ENCODE measurements at places on chromosomes 2 and 18. TPM values are rescaled to one million over a fixed set of nuclear protein-coding genes. Genes with fewer than 3 reads are reported as not detected.

DNA sequence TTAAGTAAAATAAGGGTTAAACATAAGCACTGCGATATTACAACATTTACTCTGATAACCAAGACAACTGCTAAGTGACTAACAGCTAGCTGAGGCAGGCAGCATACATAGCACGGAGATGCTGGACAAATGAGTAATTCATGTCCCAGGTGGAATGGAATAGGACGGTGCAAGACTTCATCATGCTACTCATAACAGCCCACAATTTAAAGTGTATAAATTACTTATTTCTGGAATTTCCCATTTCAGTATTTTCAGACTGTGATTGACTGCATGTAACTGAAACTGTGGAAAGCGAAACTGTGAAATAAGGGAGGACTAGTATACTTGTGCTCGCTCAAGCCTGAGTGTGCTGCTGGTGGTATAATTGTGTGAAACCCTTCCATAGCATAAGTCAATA lies 12.9 kb downstream of the IER3IP1 start:
- DNase-seq = no peak
- no peak overlapping the region for H3K4me3 ChIP-seq
- H3K27me3 ChIP-seq = no peaks in the 10 kb centered on the region
- H3K4me1 ChIP-seq = peaks cover 3% of the 10 kb centered on the region
- H3K36me3 ChIP-seq = no peaks in the 10 kb centered on the region

The MTCL1 gene
- 2.9 TPM for total RNA-seq

DNA sequence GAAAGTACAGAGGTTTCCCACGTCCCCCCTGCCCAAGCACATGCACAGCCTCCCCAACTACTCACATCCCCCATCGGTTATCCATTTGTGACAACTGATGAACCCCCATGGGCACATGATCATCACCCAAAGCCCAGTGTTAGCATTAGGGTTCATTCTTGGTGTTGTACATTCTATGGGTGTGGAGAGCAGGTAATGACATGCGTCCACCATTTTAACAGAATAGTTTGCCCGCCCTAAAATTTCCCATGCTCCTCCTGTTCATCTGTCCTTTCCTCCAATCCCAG lies 74.3 kb downstream of the LONRF2 start:
- no peaks in the 10 kb centered on the region for H3K36me3 ChIP-seq
- no peak for DNase-seq
- no peak overlapping the region for H3K4me3 ChIP-seq
- H3K4me1 ChIP-seq = no peaks in the 10 kb centered on the region
- no peaks in the 10 kb centered on the region for H3K27me3 ChIP-seq

GRCh38 chr18:41881285-41881684 lies 73.7 kb upstream of the PIK3C3 start:
- no peaks in the 10 kb centered on the region for H3K27me3 ChIP-seq
- H3K27ac ChIP-seq = no peak overlapping the region
- H3K36me3 ChIP-seq = no peaks in the 10 kb centered on the region
- no peak for DNase-seq

The STPG4 gene
- total RNA-seq = not detected
